ENCODE measurements at places on chromosomes 2 and 18.
A peak's percentile ranks its signal among the peaks of the same experiment; 100 is the strongest.

- DNase-seq, result no peak
These were observed 299.7 kb downstream of the TNS1 start for GRCh38 chr2:217703102-217703501.

GRCh38 chr18:25099895-25100294 lies 252.1 kb downstream of the ZNF521 start:
- DNase-seq, result no peak

DNA sequence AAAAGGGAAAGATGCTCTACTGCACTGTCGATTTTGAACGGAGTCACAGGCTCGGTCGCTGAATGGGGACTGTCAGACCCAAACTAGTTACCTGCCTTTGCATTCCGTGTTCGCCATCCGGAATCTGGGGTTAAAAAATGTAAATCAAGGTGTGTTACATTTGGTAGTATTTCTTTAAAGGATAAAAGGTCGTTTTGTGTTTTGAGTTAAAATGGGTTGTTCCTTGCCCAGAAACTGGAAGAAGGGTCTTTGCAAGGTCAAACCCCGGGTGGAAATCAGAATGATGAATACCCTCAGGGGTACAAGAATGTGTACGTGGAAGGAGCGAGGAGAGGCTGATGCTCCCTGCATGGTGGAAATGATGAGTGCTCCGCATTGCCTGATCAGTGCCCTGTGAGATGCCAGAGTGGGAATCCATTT lies 1.0 kb downstream of the VSNL1 start:
- no peak for DNase-seq

GRCh38 chr2:172376016-172376415 lies 51.4 kb upstream of the ITGA6 start:
- DNase-seq, result no peak

GRCh38 chr2:161085149-161085548 lies 75.1 kb upstream of the TANK start:
- DNase-seq, result no peak

DNA sequence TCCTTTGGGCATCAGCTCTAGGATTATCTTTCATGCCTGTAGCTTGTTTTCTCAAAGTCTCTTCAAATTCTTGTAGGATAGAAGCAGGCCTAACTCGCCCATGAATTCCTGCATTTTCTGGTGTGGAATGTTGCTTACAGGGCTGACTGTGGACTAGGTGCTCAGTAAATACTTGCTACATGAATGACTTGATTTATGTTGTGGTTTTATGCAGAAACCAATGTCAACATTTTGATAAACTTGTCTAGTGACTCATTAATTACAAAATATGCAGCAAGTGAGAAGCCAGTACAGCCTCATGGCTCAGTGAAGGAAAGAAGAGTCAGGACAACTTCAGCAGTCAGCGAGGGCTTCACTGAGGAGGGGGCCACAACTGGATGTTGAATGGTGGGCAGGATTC lies 110.6 kb upstream of the SIX2 start:
- no peak for DNase-seq

DNA sequence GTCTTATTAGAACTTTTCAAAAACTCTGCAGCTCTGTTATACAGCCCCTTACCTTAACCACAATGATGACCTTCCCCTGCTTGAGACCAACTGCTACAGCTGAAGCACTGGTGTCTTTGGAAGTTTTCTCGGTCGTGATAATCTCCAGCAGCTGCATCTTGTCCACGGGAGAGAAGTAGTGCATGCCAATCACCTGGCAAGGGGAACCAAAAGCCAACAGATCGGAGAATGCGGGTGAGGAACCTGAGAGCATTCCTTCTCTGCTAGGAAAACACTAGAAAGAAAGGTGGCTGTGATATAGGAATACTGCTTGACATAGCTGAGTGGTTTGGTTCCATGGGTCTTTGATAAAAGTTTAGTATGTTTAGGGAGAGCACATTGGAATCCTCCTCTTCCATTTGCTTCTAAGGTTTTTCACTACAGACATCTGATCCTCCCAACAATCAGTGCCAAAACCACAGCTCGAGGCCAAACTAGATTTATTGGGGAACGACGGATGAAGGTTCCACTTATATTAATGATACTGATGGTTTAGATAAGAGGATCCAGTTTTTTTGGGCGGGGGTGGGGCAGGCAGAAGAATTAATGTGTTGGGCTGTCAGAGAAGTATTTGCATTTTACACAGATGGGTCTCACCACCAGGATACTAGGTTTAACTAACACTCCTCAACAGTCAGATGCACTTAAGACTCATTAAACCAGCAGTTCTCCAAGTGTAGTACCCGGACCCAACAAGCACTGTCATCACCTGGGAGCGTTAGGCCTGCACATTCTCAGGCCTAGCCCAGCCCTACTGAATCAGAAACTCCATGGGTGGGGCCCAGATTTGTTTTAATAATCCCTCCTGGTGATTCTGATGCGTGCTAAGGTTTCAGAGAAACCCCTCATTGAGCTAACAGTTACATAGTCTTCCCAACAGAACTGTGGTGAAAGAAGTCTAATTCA lies 22.4 kb downstream of the GAREM2 start:
- no peak for DNase-seq

DNA sequence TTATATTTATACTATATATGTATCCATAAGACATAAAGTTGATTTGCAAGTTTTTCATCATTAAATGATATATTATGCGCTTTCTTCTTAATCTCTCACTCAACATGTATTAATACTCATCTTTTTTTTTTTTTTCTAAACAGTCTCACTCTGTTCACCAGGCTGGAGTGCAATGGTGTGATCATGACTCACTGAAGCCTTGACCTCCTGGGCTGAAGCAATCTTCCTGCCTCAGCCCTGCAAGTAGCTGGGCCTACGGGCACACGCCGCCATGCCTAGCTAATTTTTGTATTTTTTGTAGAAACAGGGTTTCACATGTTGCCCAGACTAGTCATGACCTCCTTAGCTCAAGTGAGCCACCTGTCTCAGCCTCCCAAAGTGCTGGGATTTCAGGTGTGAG lies 51.4 kb upstream of the MAP4K3 start:
- DNase-seq, result peak; percentile 80

DNA sequence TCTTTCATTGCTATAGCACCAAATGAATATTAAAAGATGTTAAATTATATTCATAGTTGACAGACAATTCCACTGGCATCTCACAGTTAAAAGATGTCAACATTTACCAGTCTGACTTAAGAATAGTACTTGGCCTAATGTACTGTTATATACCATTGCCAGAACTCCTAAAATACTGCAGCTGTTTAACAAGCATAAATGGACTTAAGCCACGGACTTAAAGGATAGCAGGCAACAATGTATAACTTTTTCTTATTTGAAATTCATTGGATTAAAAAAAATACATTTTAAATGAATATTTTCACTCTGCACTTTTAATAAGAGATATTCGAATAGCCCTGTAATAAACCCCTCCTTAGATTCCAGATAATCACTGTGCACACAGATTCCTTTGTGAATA lies 3.8 kb downstream of the TCF4 start:
- no peak for DNase-seq

- DNase-seq, result no peak
These were observed 245.8 kb downstream of the TTC32 start for GRCh38 chr2:19656011-19656410.

DNA sequence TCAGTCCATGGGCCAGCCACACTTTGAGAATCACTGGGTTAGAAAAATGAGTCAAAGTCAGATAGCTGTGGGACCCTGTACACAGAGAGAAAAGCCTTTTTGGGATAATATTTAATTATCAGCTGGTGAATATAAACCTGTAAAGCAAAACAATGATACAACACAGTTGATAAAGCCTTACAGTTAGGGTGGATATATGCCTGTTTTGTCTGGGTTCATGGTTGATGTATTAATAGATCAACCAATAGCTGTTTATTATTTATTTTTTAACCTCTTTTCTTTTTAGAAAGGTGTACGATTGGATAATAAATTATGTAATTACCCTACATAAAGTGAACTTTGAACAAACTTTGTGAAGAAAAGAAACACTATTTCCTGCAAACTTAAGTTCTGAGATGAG lies 145.6 kb downstream of the TDRD15 start:
- no peak for DNase-seq

GRCh38 chr2:181183878-181184542 lies 203.6 kb downstream of the UBE2E3 start:
- peak; percentile 69 for DNase-seq

DNA sequence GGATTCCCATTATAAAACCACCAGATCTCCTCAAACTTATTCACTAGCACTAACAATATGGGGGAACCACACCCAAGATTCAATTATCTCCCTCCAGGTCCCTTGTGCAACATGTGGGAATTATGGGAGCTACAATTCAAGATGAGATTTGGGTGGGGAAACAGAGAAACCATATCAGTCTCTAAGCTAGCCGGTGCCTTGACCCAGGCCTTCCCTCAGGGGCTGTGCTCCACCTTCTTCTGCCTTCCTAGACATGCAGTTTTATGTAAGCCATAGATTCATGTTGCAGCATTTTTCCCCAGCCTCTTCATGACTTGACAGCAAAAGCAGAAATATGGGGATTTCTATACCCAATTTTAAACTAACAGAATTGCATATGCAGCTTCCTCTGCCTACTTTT lies 559.2 kb downstream of the TNS1 start:
- no peak for DNase-seq

DNA sequence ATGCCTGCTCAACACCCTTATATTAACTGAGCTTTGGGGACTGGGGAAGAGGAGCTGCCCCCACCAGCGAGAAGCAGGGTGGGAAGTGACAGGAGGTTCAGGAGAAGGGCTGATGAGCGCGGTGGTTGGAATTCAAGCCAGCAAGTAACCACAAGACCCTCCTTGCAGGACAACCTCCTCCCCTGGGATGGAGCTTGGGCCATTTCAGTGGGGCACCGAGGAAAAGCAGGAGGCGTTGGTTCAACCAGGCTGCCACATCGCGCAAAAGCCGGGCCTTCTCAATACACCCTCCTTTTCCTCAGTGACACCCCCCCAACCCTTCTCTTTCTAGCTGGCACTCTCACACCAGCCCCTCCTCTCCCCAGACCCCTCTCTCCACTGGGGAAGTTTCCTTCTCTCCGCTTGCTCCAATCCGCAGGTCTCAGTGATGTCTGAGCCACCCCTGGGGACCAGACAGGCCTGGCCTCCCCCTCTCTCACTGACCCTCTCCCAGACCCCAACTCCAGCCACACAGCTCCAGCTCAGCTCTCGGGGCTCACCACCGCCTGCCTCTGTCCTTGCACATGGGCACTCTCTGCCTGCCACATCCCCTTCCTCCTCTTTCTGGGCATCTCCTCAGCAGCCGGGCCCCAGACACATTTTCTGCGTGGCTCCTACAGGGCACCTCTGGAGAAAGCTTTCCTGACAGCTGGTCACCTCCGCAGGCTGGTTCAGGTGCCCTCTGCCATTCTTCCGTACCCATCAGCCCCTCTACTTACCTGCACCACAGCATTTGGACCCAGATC lies 44.5 kb downstream of the KCNF1 start:
- DNase-seq, result no peak

GRCh38 chr2:215931256-215931903 lies 82.0 kb downstream of the MREG start:
- peak; percentile 79 for DNase-seq

GRCh38 chr2:166333801-166334200 lies 41.9 kb downstream of the SCN9A start:
- DNase-seq, result no peak

- DNase-seq, result peak; percentile 16
These were observed 41.7 kb downstream of the NLRC4 start for GRCh38 chr2:32222966-32223365.

DNA sequence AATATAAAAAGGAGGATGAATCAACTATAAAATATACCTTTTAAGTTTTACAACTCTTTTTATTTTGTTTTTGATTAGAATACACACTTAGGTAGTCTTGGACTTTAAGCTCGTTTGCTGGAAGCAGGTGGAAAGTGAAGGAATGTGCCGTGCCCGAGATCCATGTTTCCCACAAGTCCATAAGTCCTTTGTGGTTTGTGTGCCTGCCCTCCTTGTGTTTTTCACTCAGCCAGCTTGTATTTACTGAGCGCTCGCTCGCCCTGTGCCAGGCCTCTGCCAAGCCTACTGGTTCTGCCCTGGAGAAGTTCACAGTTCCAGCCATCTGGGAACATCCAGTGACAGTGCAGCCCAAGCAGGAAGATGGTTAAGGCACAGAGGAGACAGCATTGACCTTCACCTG lies 142.6 kb downstream of the MGAT5 start:
- DNase-seq, result no peak

DNA sequence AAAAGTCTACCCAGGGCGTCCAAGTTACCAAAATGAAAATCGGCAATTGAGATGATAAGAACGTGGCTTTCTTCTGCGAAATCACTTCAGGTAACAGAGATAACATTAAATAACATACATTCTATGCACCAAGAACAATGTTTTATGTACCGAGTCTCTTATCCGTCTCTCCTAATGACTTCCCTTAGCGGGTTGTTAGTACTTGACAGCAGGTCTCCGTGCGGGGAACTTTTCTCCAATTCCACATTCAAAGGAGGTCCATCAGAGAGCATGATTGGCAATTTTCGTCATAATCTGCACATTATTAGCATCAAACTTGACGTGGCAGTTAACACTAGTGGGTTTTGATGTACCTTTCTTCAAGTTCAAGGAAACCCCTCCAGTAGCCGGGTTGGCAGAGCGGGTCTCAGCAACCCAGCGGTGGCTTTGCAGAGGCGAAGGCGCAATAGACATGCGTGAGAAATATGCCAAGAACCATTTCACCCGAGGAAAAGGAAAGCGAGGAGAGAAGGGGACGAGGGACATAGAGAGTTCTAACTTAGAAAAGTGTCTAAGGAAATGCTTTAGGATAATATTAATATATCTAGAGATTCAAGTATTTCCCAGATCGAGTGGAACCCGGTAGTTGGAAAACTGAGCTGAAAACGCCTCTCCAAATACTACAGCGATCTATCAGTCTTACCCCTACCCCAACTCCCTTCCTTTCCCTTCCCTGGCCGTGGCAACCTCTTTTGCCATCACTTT lies 5.0 kb downstream of the EVX2 start:
- no peak for DNase-seq

GRCh38 chr2:216151313-216152025 lies 42.3 kb downstream of the XRCC5 start:
- DNase-seq, result no peak

Data from NB4 (cell line).